ENCODE measurements at places on chromosomes 2 and 18.
A peak's percentile ranks its signal among the peaks of the same experiment; 100 is the strongest.

DNA sequence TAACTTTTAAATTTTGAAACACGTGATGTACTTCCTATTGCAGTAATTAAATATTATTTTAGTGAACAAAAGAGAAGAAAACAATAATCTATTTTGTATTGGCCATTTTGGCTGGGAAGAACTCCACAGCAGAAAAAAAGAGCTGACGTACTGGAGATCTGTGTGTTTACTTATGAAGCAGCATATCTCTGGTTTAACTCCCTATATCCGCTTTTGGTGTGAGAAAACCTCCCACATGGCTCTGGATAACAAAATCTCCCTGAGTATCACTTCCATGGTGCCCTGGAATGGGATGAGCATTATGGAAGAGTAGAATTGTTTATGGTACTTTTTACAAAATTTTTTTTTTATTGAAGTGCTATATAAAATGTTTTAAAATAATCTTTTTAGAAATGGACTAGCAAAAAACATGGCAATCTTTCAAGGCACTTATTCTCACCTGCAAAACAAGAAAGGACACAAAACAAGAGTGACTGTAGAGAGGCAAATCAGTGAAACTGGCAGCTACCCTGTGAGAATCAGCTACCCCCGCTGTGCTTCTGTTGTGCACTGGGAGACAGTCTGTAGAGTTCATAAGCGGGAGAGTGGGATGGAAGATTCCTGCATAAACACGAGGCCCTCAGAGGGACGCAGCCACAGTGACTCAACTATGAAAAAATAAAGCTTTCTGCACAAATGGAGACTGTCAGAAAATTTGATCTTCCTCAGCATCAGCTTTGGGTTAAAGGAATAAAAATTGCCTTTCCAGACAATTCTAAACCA, 762.2 kb upstream of the HS6ST1 start:
- DNase-seq, result no peak

- DNase-seq, result no peak
Measured at GRCh38 chr2:558879-559278, 118.3 kb downstream of the TMEM18 start.

DNA sequence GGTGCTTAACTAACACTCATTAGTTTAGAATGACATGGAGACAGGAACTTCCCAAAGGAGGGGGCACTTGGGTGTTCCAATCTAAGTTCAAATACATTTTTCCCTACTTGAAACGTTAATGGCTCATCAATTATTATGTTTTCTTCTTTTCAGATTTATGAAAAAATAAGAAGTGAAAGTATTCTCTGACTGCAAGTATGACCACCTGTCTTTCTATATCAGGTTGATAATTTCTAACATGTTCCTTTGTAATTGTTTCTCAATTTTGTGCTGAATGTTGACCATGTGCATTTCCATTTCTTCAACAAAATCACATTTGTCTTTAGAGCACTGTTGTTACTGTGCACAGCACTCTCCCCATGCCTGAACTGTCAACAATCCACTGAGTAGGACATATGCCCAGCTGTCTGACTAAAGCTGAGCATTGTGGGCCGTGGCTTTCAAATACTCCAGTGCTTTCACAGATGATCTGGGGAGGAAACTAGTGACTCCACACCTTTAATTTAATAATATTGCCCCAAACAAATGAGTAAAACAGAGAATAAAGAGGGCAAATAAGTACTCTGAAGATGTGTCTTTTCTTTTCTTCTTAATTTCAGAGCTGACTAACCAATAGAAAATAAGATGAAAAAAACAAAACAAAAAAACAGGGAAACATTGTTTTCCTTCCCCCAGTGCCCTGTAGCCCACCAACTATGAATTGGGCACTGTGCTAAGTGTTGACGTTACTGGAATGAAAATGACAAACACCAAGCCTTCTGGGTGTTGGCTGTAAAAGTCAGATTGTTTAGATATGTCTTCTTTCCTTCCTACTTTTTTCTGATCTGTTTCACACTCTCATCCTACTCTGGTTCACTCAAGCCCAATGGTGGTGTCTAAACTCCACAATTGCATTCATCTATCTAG, 16.0 kb downstream of the LANCL1 start:
- DNase-seq, result no peak

- no peak for DNase-seq
Measured at GRCh38 chr2:170643346-170643745, 71.8 kb upstream of the SP5 start.

GRCh38 chr18:21496277-21496835, 104.1 kb downstream of the ESCO1 start:
- DNase-seq, result no peak

DNA sequence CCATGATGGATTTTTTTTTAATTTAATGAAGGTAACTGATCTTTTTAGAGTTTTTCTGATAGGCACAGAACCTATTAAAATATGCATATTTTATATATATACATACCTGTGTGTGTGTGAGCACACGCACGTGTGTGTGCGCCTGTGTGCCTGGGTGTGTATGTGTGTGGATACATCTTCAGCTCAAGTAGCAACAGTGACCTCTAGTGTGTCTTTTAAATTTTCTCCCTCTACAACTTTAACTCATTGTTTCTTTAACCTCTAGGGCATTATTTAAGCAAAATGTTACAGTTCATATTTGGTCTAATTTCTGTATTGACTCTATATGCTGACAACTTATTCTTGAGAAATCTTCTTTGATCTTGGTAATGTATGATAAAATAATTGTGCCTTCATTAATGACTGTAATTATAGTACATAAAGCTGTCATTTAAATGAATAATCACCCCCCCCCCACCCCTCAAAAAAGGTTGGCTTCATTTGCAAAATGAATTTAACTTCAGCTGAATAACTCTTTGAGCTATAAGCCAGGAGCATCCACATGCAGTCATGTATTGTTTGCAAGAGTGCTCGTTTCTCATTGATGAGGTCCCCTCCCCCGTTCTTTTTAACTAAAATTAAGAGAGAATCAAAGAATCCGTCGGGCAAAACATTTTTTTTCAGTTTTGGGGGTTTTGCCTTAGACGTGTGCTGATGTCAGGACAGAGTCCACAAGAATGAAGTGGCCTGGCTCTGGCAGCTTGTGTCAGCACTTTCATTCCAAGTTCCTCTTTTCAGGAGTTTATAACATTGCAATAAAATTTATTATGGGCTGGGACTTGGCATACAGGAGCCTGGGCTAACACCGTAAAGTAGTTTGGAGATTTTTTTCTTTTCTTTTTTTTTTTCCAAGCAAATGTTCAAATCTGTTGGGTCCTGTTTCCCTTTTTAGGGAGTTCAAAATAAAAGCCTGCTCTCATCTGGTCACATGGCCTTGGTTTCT, 80.0 kb downstream of the ETAA1 start:
- DNase-seq, result peak; percentile 6

DNA sequence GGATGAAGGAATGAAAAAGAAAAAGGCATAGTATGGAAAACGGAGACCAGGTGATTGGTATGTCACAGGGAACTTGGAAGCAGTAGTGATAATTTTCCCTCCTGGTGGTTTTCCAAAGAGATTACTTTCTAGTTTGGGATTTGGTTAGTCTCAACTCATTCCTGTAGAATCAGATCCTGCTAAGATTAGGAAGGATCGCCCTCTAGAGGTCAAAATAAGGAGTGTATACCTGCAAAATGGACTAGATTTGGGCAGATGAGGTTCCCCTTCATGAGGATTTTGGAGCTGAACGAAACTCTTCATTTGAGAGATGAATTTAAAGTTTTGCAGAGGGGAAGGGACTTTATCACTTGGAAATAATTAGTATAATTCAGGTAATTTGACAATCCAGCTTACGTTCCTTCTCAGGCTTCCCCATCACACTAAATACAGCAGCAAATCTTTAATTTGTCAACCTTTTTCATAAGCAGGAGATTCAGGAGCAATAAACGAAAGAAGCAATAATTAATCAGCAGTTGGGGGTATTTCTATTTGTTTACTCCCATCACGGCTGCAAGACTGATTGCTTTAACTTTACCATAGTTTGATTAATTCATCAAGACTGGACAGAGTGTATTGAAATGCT, 65.2 kb downstream of the CCDC195 start:
- peak; percentile 34 for DNase-seq

DNA sequence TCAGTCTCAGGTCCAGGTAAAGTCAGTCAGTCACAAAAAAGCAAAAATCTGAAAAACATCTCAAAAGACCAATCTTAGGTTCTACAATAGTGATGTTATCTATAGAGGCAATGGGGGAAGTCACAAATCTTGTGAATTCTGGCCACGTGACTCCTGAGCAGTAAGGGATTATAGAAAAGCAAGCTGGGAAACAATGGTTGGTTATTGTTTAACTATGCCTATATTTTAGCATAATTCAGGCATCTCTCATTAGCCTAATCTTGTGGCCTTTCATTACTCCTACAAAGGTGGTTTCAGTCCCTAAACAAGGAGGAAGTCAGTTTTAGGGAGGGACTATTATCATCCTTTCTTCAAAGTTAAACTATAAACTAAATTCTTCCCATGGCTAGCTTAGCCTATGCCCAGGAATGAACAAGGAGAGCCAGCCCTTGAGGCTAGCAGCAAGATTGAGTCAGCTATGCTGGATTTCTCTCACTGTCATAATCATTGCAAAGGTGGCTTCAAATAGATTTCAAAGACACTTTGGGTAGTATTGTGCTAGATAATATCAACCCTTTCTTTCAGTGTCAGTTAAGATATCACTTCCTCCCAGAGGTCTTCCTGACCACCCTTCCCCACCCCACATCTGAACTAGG, 56.4 kb upstream of the ITGA6 start:
- DNase-seq, result peak; percentile 12

- no peak for DNase-seq
Measured at GRCh38 chr18:30487962-30488361, 554.6 kb downstream of the DSC3 start.

DNA sequence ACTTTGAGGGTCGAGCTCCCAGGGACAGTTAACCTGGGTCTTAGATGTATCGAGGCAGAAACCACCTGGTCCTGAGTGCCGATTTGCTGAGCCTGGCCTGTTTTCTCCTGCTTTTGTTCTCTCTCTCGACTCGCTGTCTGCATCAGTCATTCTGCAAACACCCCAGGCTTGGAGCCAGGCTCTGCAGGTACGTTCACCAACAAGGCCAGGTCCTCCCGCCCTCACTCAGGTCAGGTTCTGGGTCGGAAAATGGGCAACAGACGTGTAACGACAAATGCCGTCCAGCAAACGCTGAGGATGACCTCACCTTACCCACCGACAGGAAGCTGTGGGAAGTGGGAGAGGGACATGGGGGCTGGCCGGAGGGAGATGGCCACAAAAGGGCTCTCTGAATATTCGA, 57.7 kb upstream of the PXDN start:
- no peak for DNase-seq

- no peak for DNase-seq
Measured at GRCh38 chr2:44560941-44561340, 199.2 kb downstream of the CAMKMT start.

DNA sequence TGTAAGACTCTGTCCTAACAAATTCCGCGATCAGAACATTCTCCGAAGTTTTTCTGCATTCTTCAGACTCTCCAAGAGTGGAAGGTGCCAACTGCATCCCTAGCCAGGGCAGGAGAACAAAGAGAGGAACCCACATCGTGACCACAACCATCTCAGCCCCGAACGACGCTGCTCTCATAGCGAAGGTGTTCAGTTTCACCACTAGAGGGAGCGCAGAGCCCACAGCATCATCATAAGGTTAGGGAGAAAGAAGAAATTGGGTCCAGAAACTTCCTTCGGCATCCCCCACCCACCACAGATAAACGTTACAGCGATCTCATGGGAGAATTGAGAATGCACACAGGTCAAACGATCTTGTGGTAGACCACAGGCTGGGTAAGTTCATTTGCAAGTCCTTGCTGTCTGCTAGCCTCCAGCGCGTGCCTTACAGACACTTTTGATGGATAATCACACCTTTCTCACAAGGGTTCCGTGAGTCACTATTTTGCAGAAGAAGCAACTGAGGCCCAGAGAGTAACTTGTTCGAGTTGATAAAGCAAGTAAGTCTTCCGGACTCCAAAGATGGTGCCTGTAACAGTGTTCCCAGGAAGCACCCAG, 53.7 kb upstream of the ARL4C start:
- DNase-seq, result peak; percentile 62

- DNase-seq, result peak; percentile 70
Measured at GRCh38 chr2:46717344-46718121, 198.1 kb downstream of the MCFD2 start.

DNA sequence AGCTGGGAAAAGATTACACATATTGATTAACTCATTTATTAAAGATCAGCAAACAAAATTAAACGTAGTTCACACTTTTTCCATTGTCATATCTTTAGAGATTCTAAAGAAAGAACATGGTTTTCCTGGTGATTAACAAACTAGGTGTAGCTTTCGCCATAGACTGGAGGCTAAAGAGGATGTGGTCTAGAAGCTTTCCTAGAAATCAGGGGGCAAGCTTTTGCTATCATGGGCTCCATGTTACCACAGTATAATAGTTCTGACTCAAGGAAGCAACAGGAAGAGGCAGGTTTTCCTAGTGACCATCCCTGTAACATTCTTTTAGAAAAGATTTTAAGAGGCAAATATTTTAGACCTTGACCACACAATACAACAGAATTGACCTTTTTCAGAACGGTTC, 232.7 kb downstream of the METTL4 start:
- peak; percentile 81 for DNase-seq

GRCh38 chr2:23666980-23667357, 260.0 kb downstream of the ATAD2B start:
- DNase-seq, result no peak

- no peak for DNase-seq
Measured at GRCh38 chr2:200302940-200303727, 3.4 kb upstream of the SPATS2L start.

DNA sequence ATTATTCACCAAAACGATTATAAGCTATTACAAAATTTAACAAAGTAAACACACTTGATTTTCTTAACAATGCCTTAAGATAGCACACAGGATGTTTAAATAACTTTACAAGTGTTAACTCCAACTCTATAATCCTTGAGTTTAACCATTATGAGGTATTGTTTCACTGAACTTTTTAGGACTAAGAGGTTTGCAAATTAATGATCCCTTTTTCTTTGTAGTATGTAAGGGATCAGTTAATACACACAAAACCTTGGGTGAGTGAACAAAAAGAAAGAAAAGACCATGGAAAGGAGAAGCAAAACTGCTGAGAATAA, 21.5 kb upstream of the TFPI start:
- DNase-seq, result no peak

- no peak for DNase-seq
Measured at GRCh38 chr18:671405-671804, 14.0 kb downstream of the TYMS start.

DNA sequence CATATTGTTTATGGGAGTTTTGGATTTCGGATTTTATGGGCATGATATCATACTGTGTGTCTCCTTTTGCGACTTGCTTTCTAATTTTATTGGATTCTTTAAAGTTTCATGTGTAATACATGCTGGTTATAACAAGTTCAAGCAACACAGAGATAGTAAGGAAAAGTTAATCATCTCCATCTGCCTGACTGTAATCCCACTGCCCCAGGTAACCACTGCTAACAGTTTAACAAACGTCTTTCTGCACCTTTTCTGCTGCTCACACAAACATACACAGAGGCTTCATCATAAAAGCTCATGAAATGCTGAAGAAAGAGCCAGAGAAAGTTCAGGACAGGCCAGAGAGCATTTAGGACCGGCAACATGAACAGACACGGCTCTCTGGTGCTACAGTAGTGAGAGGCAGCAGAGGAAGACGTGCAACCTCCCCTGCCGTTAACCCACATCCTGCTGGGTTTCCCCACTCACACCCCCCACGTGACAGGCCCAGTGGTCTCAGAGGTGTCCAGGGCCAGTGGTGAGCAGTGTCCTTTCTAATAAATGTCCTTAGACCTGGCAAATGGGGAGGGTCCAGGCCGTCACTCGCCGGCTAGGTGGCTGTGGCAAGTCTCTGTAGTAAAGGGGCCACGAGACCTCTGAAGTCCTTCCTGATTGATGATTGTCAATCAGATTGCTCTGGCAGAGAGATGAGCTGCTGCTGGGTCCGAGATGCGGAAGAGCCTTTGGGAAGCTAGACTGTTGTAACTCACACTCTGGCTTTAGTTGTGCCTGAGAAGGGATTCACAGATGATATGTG, 43.0 kb upstream of the SLC1A4 start:
- peak; percentile 94 for DNase-seq

Data from MV-4-11 (cell line).